HTR-8/SVneo (cell line): ENCODE measurements at places on chromosomes 7 and 10.
A peak's percentile ranks its signal among the peaks of the same experiment; 100 is the strongest.

GRCh38 chr10:45209888-45210287 is 105.5 kb downstream of the OR13A1 start:
- no peak for DNase-seq

- DNase-seq: no peak
Observed at GRCh38 chr7:1237704-1238255, 5.1 kb downstream of the UNCX start.

GRCh38 chr10:78407966-78408365 is 374.3 kb downstream of the RPS24 start:
- DNase-seq: no peak

GRCh38 chr10:49360271-49361177 is 35.4 kb downstream of the DRGX start:
- no peak for DNase-seq

DNA sequence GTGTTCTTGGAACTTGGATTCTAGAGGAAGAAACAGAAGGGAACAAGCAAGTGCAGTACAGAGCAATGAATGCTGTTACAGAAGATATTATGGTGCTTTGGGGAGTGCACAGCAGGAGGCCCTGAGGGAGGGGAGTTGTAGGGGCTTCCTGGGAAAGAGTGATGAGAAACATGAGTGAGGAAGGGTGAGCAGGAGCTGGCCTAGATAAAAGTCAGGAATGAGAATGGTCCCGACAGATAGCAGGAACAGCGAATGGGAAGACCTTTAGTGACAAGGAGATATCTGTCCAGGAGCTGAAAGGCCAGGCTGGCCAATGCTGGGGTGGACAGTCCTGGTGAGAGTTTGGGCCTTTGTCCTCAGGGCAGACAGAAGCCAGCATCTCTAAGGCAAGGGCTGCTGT is 20.6 kb upstream of the CCNJ start:
- no peak for DNase-seq

GRCh38 chr7:144796919-144797318 is 38.9 kb downstream of the TPK1 start:
- no peak for DNase-seq

GRCh38 chr10:86365346-86366032 is 1.1 kb downstream of the GRID1 start:
- DNase-seq: no peak

DNA sequence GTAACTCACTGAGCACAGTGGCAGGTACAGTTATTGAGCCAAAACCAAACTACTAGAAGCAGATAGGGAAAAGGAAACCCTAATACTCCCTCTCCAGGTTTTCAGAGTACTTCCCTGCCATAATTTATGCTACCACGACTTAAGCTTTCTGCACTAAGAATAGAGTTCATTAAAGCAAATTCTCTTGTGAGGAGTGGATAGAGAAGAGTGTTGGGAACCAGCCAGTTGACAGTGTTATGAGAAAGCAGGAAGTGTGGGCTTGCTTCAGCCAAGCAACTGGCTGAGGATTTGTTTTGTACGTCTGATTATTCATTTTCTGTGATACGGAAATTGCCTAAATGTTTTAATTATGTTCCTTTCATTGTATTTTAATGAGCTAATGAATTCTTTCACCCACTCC is 280.5 kb downstream of the KIF20B start:
- DNase-seq: no peak

GRCh38 chr10:29703271-29703670 is 68.5 kb upstream of the SVIL start:
- DNase-seq: no peak

DNA sequence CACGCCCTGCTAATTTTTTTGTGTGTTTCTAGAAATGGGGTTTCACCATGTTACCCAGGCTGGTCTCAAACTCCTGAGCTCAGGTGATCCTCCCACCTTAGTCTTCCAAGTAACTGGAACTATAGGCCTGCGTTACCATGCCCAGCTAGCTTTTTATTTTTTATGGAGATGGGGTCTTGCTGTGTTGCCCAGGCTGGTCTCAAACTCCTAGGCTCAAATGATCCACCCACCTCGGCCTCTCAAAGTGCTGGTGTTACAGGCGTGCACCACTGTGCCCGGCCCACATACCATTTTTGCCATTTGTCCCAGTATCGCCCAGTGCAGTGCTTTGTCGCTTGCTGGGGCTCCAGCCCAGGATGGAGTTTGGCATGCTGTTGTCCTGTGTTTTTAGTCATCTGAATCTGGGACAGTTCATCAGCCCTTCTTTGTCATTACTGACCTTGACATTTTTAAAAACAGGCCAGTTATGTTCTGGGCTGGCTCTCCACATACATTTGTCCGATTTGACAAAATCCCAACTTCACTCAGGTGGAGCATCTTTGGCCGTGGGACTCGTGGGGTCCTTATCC is 16.7 kb downstream of the FOXK1 start:
- DNase-seq: no peak

DNA sequence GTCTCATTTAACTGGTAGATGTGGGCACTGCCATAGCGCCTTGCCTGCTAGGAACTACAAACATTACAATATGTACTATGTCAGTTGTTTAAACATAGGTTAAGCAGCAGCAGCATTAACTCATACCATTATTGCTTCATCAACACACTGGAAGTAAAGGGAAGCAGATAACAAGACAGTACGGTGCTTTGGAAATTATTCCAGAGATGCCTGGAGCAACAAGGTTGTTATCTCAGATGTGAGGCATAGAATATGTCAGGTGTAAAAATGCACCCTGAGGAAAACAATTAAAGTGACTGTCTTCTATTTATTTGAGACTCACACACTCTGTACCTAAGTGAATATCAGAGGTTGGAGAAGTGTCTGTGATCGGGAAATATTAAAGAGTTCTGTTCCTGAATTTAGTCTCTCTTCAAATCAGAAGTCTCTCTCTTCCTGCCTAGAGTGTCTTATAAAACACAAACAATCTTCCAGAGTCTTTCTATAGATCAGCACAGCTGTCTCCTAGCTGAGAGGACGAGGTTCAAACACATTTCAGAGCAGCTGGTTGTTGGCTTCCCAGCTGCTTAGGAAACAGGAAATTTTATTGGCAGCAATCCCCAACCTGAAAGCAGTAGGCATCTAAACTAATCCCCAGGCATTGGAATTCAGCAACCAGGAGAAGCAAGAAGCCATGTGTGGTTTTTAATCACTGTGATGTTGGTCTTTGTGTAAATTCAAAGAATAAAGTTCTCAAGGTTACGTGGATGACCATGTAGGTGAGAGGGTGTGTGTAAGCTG is 994.4 kb upstream of the LRRTM3 start:
- DNase-seq: no peak

- DNase-seq: no peak
Observed at GRCh38 chr10:131670341-131670740, 230.5 kb upstream of the PPP2R2D start.

DNA sequence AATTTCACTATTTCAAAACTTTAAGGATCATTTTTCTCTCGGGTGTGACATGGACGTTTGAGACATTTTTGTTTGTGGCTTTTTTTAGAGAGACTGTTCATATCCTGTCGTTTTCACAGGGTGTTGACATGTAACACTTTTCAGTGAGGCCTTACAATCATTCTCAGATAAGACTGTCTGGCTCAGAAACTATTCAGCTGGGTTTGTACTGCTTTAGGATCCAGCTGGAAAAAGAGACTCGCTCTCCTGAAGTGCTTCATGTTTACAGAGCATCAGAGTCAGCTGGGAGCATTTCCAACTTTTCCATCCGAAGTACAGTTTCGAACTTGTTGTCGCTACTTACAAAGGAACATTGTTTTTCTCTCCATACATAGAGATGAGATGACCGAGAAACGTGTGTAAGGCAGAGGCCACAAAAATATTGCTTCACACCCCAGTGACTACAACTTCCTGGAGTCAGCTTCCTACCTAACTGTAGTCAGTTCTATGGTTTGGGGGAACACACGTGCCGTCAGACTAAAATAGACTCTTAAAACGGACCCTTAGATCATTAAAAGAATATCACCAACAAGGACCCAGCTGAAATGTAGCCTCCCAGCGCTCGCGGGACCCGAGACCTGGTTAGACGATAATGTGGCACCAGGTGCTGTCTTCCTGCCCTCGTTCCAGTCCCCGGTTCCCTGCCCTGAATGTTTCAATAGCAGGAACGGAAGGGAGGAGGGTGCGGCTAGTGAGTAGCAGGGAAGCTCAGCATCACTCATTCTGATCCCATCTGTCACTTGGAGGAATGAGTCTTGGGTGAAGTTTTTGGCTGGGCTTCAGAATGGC is 78.0 kb downstream of the MKI67 start:
- no peak for DNase-seq

GRCh38 chr7:214410-215212 is 22.2 kb downstream of the FAM20C start:
- peak; percentile 45 for DNase-seq

DNA sequence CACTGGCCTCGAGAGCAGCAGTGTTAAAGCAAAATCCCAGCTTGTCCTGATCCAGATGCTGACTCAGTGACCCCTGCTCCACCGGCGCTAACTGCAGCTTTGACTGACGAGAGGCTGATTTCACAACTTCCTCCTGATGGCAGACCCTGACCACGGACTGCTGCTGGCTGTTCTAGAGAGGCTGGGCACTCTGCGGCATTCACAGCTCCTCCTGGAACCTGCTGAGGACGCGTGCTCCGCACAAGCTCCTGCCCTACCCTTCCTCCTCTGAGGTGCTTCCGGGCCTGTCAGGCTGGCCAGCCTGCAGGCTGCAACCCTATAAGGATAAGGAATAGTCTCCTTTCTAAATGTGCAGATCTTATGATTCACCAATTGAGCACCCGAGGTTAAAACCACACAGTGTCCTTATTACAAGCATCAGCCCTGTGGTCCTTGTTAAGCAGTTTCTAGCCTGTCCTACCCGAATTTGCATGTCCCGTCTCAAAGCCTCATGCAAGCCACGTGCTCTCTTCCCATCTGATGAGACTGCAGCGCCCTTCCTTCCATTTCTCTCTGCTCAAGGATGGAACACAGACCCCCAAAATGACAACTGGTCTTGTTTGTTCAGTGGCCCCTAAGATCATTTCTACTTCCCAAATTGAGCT is 35.5 kb upstream of the NCAPG2 start:
- peak; percentile 28 for DNase-seq

GRCh38 chr10:101716891-101717659 is 22.1 kb upstream of the FBXW4 start:
- DNase-seq: no peak

DNA sequence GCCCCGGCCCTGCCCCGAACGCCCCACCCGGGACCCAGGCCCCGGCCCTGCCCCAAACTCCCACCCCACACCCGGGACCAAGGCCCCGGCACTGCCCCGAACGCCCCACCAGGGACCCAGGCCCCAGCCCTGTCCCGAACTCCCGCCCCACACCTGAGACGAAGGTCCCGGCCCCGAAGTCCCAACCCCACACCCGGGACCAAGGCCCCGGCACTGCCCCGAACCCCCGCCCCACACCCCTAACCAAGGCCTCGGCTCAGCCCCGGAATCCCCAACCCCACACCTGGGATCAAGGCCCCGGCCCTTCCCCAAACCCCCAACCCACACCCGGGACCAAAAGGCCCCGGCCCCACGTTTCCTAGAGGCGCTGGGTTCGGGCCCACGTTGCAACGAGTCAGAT is 1.1 kb upstream of the LARP4B start:
- DNase-seq: no peak

DNA sequence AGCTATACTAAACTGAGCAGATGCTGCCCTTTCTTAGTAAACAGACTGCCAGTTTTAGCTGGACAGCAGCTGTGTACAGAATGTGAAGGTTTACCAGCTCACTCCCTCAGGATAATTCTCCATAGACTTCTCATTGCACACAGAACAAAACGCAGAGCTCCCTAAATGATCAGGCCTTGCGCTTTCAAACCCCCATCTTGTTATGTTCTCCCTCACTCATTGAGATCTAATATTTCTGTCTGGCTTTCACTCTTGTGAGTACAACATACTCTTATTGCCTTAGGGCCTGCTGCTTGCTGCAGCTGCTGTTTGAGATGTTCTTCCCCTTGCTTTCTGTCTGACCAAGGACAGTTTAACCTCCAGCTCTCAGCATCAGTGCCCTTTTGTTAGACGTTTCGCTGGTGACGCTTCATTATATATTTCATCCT is 17.3 kb downstream of the VWDE start:
- no peak for DNase-seq

DNA sequence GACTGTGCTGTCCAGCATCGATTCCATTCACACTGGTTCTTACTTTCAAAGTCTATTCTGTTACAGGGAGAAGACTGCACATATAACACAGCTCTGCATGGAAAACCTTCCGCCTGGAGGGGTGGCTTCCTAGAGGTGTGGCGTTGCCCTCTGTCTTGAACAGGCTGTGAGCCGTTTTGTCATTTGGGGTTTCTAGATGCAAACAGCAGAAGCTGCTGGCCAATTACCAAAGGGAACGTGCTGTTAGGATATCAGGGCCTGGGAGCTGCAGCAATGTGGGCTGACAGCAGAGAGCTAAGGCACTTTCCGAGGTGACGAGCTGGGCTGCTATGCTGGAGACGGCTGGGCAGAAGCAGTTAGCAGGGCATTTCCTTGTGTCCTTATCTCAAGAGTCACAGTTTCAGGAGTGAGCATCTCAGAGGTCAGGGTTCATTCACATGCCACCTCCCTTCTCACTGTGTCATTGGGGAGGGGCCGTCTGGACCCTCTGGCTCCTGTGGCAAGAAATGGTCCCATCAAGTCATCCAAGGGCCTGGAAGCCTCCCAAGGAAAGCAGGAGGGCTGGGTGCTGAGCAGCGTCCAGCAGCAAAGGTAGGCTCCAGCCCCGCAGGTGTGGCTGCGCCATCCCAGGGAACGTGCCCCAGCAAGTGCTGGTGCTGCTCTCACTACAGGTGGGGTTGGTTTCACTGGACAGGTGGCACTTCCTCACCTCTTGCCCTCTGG is 106.5 kb downstream of the WDR37 start:
- DNase-seq: no peak

DNA sequence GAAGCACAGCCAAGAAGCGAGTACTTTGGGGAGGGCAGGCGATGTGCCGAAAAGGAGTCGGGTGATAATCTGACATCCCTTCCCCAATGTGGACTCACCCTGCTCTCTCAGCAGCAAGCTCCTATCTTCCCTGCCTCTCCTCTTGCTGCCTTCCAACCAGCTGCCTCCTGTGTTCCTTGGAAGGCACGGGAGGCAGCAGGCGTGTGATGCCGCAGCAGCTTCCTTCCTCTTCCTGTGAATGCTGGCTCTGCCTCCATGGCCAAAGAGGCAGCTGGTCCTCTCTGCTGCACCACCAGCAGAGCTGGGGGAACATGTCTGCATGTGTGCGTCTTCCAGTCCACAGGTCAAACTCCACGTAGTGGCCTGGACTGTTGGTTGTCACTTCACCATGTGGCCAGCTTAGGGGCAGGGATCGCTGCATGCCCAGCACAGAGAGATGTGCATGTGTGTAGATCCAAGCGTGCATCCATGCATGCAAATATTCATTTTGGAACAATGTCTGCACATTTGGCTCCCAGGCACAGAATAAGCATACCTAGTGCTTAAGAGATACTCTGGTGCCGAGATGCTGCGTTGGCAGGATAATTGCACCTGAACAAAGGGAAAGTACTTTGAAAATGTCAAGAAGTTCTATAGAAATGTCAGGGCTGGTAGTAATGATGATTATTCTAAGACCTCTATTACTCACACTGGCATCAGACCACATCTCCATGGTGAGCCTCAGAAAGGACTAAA is 499.8 kb downstream of the PLXNA4 start:
- no peak for DNase-seq
